Islet precursor cell (in vitro differentiated cells): ENCODE measurements at places on chromosomes 12 and 14.

DNA sequence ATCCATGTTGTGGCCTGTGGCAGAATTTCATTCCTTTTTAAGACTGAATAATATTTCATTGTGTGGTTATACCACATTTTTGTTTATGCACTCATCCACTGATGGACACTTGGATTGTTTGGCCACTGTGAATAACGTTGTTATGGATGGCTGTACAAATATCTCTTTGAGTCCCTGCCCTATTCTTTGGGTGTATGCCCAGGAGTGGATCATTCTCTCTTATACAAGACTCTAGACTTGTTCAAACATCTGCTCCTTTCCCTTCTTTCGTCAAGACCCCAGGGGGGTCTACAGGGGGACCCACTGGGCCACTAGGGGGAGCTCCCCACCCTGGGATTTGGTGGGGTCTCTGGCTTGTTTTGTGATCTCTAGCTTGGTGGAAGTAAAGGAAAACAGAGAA lies 77.4 kb downstream of the FBXL14 start:
- DNase-seq, result peak; percentile 67

GRCh38 chr12:79300199-79300568 lies 390.6 kb downstream of the PAWR start:
- DNase-seq, result peak; percentile 60

- DNase-seq, result no peak
Measured at GRCh38 chr14:63096186-63096585, 50.9 kb upstream of the KCNH5 start.

DNA sequence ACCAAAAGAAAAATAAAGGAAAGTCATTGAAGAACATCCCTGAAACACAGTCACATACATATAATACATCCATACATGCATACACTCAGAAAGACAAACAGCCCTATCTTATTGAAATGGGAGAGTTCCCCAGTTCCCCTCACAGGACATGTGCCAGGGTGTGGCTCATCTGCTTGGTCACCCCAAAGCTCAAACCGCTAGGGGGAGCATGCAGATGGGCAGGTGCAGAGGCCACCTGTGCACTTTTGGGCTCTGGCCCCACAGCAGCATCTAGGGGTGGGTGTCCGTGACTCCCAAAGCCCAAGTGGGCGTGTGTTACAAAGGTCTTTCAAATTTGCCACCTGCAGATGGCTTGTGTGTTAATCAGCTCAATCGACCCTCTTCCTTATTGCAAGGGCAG lies 75.2 kb downstream of the CMAS start:
- DNase-seq, result peak; percentile 58

DNA sequence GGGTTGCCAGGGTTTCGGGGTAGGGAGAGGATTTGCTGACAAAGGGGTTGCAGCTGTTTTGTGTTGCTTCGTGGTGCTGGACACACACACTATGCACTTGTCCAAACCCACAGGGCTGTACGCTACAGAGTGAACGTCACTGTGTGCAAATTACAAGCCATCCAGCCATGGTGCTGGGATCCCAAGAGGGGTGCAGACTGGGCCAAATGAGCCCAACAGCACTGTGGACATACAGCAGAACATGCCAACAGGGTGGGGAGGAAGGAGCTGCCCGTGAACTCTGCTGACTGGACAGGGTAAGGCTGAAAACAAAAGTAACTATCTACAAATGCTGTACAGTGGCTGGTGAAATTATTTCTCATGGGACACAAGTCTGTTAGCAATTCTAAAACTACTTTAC lies 25.2 kb downstream of the POLE start:
- no peak for DNase-seq

GRCh38 chr12:122009741-122010140 lies 11.9 kb upstream of the BCL7A start:
- DNase-seq, result no peak

DNA sequence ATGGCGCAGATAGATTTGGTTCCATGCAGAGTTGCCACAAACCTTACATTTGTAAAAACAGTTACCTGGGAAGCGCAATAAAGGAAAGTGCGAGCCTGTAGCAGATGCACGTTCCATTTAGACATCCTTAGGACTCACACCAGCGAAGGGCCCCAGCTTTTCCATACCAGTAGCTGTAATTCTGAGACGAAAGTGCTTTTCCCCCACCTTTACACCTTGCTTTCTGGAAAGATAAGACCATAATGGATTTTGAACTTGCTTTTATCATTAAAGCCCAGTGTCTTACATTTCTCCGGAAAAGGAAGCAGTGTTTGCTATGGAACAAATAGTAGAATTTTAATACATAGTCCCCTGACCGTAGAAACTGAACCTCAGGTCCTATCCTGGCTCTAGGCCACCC lies 616 bp upstream of the CCDC77 start:
- DNase-seq, result no peak

DNA sequence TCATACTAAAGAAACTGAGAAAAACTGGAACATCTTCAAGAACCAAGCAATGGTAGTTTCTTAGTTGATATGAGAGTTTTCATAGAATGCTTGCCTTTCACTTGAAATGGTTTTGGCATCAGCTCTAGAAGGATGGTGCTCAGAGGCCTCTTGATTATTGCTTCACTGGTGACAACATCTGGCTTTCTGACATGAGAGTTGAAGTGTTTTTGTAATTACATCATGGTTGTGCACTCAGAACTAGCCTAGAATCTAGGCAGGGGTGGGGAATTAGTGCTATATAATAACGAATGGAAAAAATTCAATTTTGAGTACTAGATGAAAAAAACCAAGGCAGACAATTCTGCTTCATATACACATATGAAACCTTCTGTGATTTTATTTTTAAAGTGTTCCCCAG lies 172.8 kb upstream of the LMNTD1 start:
- DNase-seq, result no peak

DNA sequence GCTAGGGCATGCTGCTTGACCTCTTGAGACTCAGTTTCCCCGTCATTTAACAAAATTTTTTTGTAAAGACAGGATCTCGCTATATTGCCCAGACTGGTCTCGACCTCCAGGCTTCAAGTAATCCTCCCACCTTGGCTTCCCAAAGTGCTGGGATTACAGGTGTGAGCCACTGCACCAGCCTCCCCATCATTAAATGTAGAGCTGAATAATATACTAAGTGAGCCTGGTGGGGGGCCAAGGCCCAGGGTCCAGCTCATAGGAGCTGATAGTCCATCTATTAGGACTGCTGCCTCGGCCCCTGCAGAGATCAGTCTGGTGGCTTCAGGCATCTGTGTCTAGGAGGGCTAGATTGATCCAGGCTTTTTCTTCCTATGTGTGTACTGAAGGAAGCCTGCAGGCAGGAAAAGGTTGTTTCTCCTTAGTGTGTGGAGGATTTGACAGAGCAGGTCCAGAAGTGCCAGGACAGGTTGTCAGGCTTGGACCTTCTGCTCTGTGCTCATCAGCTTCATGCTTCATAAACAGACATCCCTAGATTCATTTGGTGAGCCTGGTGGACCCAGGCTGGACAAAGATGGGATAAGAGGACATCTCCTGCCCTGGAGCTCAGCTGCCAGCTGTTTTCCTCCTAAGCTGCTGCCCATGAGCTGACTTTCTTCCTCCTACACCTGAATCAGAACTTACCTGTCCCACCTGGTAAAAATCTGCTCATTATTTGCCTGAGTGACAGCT lies 135.4 kb downstream of the ZFP36L1 start:
- peak; percentile 45 for DNase-seq

GRCh38 chr12:4763549-4763948 lies 43.3 kb downstream of the GALNT8 start:
- peak; percentile 94 for DNase-seq

DNA sequence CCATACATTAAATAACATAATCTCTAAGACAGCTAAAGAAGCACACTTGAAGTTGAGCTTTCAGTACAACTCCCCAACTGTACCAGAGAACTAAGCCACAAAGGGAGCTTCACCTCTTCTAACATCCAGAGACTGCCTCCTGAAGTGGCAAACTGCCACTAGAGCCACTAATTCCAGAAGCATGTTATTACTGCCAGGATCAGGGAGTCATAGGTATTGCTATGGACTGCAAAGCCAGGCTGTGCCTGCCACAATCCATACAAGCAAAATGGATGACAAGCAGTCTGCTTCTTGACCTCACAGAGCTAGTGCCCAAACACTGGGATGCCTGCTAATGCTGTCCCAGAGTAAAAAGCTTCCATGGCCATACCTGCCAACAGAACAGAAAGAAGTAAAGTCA lies 160.1 kb downstream of the STXBP6 start:
- no peak for DNase-seq
